ENCODE measurements at places on chromosomes 12 and 14. TPM values are rescaled to one million over a fixed set of nuclear protein-coding genes. Genes with fewer than 3 reads are reported as not detected.

The NYNRIN gene
- polyA plus RNA-seq, result 23.1 TPM

The DAZAP2 gene
- 68.3 TPM for polyA plus RNA-seq

The POTEG gene
- polyA plus RNA-seq, result not detected

The ANAPC7 gene
- 62.4 TPM for polyA plus RNA-seq

The SERPINA10 gene
- 0.03 TPM for polyA plus RNA-seq

The ETFRF1 gene
- polyA plus RNA-seq, result 28.8 TPM

The SEL1L gene
- 33.8 TPM for polyA plus RNA-seq

The SPTSSA gene
- 21.6 TPM for polyA plus RNA-seq

DNA sequence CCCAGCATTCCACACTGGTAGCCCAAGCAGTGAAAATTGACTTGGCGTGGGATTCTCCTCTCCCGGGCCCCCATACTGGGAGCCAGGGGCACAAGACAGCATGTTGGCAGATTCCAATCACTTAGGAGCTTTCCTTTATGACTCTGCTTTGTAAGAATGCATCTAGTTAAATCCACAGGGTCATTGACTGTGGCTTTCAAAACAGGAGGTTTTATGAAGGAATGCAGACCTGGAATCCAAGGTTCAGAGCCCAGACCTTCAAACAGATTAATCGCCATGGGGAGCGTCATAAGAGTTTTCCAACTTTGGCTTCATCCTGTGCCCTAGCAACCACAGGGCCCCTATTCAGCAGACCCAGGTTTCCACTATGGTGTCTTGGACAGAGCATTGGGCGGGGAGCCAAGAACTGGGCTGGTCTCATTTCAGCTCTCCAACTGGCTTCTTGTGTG is 76.4 kb upstream of the RMST start:
- no peak for DNase-seq

DNA sequence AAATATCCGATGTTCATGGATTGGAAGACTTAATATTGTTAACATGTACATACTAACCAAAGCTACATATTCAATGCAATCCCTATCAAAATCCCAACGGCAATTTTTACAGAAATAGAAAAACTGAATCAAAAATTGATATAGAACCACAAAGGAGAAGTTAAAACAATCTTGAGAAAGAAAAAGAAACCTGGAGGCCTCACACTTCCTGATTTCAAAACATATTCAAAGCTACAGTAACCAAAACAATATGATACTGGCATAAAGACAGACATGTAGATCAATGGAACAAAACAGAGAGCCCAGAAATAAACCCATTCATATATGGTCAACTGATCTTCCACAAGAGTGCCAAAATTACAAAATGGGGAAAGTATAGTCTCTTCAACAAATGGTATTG is 5.4 kb upstream of the PELI2 start:
- no peak for DNase-seq

DNA sequence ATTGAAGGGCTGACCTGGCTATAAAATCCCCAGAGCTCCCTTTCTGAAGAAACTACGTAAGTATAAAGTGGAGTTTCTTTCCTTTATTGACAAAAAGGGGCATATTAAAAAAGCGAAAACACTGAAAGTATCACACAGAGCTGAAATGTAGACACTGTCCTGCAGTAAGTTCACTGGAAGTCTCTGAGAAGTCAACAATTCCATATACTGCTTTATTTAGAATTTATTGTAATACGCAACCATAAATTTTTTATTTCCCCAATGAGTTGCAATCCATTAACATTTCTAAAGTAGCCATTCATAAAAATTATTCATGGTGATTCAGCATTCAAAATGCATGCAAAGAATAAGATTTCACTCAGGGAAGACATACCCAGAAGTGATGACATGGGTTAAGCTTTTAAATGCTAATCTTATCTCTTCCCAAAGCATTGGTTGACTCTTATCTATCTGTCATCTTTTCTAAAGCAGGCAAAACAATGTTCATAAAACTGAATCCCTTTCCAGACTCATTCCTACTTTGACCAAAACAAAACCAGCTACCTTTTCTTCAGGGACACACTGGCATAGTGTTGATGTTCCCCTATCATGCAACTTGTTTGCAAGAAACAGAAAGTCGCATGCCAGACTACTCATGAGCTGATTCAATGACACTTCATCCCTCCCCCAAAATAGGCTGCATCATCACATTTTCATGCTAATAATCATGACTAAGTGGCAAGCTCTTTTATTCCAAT is 17.3 kb downstream of the KITLG start:
- no peak for DNase-seq

DNA sequence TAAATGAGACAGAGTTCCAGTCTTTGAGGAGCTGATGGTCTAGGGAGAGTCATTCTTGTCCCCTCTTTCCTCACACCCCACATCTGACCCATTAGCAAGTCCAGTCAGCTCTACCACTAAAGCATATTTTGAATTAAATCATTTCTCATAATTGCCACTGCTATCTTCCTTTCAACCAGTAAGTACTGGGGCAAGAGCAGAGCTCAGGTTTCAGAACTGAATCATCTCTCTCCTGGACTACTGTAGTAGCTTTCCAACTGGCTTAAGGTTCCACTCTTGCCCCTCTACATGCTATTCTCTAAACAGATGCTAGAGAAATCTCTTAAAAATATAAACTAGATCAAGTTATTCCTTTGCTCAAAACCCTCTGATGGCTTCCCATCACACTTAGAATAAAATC is 218.3 kb downstream of the TTC6 start:
- no peak for DNase-seq

DNA sequence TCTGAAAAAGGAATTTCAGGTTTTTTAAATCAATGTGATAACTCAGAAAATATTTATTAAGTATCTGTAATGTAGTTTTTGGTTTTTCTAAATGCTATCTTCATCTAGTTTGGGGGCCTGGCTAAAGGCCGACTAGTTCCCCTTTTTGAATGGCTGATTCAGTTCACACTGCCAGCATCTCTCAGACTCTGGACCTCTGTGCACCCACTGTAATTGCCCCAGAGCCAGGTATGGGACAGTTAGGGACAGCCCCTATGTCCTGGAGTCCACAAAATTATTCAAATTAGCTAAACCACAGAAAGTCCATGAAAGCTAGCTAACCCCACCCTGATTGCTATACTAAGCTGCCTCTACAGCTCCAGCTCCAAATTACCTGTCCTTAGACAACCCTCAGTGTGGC is 49.1 kb upstream of the RGS6 start:
- DNase-seq, result no peak

- no peak for DNase-seq
Observed at GRCh38 chr12:123655420-123655819, 15.5 kb upstream of the TCTN2 start.

GRCh38 chr14:102225386-102225785 is 79.6 kb downstream of the MOK start:
- DNase-seq, result no peak

DNA sequence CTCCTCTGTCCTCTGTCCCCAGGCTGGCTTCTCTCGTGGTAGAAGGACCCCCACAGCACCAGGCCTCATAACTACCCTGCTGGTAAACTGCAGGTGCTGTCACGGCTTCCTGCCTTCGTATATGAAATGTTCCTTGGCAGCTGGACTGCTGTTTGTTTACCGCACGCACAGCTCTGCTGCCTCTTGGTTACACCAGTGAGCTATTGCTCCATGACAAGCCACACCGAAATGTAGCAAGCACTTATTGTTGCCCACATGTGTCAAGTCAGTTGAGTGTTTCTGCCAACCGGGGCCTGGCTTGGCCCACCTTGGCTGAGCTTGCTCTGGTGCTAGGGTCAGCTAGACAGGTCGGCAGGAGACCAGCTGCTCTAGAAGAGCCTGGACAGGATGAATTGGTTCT is 21.7 kb upstream of the TCL1B start:
- no peak for DNase-seq

DNA sequence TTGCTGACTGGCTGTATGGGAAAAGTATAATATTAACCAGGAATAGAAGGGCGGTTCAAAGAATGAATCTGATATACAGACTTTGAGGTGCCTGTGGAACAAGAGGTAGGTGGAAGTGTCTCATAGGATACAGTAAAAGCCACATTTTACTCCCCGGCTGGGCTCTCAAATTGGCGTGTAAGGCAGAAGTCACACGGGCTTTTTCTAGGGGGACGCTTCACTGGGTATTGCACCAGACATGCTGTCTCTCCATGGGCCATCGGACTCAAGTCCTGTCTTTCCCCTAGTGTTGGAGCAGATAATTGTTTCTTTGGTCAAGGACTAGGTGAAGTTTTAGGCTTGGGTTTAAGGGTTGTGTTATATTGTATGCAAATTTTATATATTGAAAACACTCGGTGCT is 9.1 kb downstream of the TMCC3 start:
- no peak for DNase-seq

GRCh38 chr14:81252278-81252677 is 31.5 kb upstream of the GTF2A1 start:
- DNase-seq, result no peak

GRCh38 chr14:61184112-61184511 is 97.0 kb downstream of the TMEM30B start:
- no peak for DNase-seq

- DNase-seq, result no peak
Observed at GRCh38 chr12:41367726-41368405, 179.7 kb downstream of the PDZRN4 start.

GRCh38 chr12:130787445-130788410 is 51.3 kb downstream of the STX2 start:
- no peak for DNase-seq

DNA sequence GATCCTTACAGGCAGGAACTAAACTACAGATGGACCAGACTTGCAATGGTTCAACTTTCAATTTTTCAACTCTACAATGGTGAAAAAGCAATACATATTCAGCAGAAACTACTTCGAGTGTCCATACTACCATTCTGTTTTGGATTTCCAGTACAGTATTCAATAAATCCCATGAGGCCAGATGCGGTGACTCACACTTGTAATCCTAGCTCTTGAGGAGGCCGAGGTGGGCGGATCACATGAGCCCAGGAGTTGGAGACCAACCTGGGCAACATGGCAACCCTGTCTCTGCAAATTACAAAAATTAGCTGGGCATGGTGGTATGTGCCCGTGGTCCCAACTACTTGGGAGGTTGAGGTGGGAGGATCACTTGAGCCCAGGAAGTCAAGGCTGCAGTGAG is 336.1 kb downstream of the MED13L start:
- DNase-seq, result no peak

DNA sequence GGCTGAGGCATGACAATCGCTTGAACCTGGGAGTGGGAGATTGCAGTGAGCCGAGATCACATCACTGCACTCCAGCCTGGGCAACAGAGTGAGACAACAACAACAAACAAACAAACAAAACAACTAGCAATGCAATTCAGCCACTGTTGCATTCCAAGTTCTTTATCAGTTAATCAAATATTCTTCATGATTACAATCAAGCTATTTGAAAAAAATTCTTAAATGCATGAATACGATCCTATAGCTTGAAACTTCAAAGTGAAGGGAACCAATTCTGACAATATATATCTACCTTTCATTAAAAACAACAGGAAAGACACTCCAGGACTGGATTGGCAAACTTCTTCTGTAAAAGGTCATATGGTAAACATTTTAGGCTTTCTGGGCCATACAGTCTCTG is 31.3 kb upstream of the OTX2 start:
- no peak for DNase-seq

- no peak for DNase-seq
Observed at GRCh38 chr14:76776428-76777251, 15.4 kb downstream of the VASH1 start.

DNA sequence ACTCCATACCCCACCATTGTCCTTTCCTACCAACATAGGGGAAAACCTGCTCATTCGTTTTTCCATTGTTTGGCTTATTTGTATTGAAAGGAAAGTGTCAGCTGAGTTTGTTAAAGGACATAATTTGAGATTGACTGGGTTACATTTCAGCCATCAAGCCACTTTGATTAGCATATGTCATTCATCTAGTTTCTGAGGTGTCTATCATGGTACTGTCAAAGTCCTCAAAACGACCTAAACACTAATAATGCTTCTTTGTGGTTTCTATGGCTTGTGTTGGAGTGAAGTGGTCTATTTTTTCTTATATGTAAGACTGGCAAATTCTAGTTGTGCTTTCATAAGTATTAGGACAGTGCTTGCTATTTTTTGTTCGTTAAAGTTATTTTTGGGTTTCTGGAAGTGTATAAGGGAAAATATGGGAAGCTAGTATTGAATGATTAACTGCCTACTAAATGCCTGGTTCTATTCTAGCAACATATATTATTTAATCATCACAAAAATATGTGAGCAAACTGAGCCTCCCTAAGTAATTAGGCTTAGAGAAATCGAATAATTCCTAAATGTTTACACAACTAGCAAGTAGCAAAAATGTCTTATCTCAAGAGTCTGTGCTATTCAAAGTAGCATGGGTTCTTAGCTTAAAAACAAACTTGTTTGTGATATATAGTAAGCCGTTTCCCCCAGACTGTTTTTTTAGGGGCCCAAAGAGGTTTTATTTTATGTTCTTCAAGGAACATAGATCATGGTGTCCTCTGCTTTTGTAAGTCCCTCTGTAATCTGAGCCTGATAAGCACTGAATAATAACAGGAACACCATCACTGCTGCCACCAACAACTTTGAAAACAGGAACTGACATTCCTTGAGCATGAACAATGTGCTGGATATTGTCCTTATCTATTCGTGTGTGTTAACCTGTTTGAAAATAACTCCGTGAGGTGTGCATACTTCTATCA is 67.1 kb downstream of the DERA start:
- no peak for DNase-seq

DNA sequence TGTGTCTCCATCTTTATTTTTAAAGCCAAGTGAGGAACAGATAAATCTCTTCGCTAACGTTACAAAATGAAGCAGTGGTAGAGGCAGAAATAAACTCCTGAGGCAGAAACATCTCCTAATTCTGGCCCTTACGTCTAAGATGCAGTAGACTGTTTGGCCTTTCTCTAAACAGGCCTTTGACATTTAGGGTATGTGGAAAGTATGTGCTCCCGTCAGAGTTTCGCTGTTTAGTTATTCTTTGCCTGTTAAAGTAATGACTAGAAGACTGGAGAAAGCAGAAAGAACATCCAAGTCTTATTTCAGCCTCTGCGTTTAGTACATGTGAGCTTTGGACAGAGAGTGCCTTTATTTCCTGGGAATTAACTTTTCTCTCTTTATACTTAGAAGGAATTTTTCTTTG is 216.6 kb downstream of the RAD51B start:
- DNase-seq, result no peak

DNA sequence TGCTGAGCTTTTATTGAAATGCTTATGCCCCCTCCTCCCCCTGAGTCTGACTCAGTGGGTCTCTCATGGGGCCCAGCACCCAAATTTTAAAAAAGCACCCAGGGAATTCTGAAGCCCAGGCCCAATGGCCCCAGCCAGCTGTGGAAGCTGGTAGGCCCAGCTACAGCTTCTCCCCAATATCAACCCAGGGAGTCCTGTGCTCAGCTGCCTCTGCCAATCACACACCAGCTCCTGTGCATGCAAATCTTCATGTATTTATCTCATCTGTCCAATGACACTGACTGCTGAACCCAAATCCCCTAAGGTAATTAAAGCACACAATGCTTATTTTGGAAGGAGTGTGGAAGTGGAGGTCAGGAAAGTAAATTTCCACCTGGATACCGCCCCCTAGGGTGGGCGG is 76.3 kb downstream of the CCDC88C start:
- no peak for DNase-seq

- DNase-seq, result no peak
Observed at GRCh38 chr12:104928036-104928745, 29.9 kb downstream of the SLC41A2 start.

Data from forelimb muscle (tissue), 1 donor.